Activated CD4-positive, alpha-beta T cell treated with anti-CD3 and anti-CD28 coated beads, Interleukin-2, amount 10 ng/mL, durations not matched to agents 7 days and 5 days (primary cell): ENCODE measurements at places on chromosomes 16 and 17. TPM values are rescaled to one million over a fixed set of nuclear protein-coding genes. Genes with fewer than 3 reads are reported as not detected.

Gene TSPOAP1
- 44.1 TPM for total RNA-seq

Gene AKAP1
- total RNA-seq, result 25.4 TPM

Gene RAC3
- 12.2 TPM for total RNA-seq

Gene DDX5
- 797 TPM for total RNA-seq

Gene GCGR
- total RNA-seq, result not detected

Gene TIMP2
- total RNA-seq, result 2.6 TPM

Gene TOP3A
- total RNA-seq, result 62.8 TPM

Gene KCNJ16
- not detected for total RNA-seq

Gene KRTAP2-3
- not detected for total RNA-seq

Gene GNG13
- total RNA-seq, result not detected

Gene FBXL16
- 14.3 TPM for total RNA-seq

Gene PTGES3L
- 0.22 TPM for total RNA-seq

Gene PRR29
- total RNA-seq, result 3.8 TPM

Gene SETD1A
- total RNA-seq, result 26.6 TPM

Gene SPN
- total RNA-seq, result 351 TPM

Gene EPN2
- total RNA-seq, result 2.1 TPM

Gene TMC7
- not detected for total RNA-seq

Gene MEIOC
- total RNA-seq, result 0.46 TPM

Gene GPRC5B
- total RNA-seq, result 0.25 TPM

Gene CCL1
- 0.87 TPM for total RNA-seq

Gene SGCA
- not detected for total RNA-seq

Gene SLC46A1
- total RNA-seq, result 1.5 TPM

Gene CBFB
- total RNA-seq, result 222 TPM
